NCI-H1092 treated with DMSO at 0.1 percent for 48 hours (cell line): ENCODE measurements at places on chromosomes 5 and 9.

DNA sequence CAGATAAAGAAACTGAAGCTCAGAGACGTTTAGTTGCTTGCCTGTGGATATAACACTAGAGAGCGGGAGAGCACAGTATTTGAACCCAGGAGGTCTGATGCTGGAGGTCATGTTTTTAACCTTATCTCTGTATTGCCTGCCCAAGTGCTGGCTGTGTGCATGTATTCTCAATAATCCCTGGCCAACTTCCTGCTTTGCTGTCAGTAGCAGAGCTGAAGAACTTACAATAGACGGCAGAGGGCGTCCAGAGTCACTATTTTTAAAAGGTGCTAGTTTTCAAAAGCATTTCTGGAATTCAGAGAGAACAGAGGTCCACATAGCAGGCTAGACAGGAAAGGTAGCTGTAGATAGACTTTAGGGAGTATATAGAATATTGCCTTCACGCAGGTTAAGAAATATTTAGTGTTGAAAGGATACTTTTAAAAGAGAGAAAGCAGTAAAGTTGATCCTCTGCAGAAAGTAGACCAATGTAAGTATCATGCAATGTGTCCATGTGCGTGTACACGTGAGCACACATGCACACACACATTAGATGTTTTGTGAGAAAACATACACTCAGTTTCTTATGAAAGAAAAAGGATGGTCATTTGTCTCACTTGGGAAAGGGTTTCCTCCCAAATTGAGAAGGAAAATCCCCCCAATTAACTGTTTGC lies 46.3 kb downstream of the PTCD2 start:
- peak; percentile 56 for DNase-seq

GRCh38 chr9:110066929-110067716 lies 140.8 kb downstream of the C9orf152 start:
- DNase-seq, result no peak

- no peak for DNase-seq
These were observed 69.6 kb upstream of the PRRC1 start for GRCh38 chr5:127447827-127448226.

DNA sequence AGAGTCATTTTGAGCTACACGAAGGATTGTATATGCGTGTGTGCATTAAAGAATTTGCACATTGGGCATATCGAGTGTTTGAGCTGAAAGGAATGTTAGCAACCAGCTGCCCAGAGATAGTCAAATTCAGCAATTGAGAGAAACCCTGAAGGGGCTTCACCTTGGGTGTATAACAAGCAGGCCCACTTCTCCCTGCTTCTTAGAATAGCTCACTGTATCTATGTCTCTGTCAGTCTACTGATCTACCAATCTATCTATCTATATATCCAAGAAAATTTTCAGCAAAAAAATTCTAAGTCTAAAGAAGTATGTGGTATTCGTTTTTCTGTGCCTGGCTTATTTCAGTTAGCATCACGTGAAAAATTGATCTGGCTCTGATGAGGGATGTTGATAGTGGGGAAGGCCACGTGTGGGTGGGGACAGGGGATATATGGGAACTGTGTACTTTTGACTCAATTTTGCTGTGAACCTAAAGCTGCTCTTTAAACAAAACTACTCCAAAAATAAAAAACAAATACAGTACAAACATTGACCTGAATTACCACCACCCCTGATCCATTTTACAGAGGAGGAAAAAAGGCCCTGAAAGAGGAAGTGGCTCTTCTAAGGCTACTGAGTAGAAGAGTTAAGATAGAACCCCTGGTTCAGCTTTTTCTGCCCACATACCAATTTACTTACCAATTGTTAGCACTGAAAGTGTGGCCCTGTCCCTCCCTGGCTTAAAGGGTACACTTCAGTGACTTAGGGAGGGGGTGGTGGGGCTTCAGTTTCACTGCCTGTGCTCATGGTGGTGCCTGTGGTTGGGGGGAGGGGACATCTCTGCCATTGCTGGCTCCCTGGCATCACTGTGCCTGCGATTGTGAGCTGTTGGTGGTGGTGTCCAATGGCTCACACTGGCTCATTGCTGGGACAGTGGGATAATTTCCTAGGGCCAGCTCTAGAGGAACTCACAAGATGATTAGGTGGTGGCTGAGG lies 141.8 kb downstream of the DOCK2 start:
- DNase-seq, result no peak

- DNase-seq, result peak; percentile 47
These were observed 15.1 kb upstream of the PHF19 start for GRCh38 chr9:120891884-120892747.

DNA sequence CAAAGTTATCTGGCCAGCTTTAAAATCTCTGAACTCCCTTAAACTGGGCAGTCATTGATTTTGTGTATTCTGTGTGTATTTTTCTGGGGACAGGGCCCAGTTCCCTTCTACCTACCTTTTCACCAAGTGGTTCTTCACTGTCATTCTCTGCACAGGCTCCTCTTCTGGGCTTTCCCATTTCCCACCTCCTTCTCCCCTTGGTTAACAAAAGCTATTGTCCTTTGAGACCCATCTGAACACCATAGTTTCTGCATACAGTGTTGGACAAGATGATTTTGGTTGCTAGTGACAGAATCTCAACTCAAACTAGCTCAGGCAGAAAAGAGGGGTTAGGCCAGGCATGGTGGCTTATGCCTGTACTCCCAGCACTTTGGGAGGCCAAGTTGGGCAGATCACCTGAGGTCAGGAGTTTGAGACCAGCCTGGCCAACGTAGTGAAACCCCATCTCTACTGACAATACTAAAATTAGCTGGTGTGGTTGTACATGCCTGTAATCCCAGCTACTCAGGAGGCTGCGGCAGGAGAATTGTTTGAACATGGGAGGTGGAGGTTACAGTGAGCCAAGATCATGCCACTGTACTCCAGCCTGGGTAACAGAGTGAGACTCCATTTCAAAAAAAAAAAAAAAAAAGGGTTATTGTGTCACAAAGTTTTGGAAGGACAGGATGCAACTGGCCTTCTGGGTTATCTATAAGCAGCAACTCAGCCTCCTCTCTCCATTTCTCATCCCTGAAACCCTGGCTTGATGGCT lies 31.0 kb upstream of the ANKRD34B start:
- DNase-seq, result no peak

DNA sequence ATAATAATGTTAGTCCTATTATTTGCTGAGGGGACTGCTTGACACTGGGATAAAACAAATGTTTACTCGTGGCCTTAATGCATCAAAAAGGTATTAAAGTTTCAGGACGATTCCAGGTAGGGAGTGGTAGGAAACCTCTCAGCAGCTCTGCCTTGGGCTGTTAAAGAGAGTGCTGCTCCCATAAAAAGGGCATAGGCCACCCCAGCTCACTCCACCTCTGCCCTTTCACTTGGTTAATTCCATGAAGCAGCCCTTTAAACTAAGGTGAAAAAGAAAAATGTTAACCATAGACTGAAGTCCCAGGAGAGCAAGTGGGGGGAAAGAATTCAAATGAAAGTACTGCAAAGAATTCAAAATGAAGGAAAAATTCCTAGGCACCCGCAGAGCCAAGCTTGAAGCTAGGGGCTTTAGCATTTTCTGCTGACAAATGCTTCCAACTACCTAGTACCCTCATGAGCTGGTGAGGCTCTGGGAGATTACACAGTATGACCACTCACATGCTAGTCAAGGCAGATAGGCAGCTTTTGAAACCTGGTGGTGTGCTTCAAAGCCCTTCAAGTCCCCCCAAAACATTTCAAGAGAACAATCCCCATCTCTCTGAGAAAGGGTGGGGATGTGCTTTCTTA lies 8.5 kb downstream of the KLF9 start:
- no peak for DNase-seq

DNA sequence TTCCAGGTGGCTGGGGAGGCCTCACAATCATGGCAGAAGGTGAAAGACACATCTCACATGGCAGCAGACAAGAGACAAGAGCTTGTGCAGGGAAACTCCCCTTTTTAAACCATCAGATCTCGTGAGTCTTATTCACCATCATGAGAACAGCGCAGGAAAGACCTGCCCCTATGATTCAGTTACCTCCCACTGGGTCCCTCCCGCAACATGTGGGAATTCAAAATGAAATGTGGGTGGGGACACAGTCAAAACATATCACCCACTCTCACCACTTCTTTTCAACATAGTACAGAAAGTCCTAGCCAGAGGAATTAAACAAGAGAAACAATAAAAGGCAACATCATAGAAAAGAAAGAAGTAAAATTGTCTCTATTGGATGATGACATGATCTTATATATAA lies 223.4 kb upstream of the SLC24A2 start:
- DNase-seq, result no peak

DNA sequence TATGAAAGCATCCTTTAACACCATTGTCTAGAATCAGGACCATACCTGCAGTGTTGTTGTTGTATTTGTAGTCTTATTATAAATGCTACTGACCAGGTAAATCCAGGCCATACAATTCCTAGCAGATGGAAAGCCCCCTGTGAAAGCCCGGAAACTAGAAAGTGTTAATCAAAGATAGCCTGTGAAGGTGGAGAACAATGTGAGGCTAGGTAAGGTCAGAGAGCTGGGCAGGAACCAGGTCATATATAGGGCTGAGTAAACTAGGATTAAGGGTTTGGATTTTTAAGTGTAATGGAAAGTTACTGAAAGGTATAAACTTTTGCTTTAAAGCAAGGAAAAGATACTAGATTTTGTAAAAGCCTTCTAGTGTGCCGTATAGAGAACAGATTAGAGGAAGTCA lies 6.7 kb downstream of the LRRC70 start:
- DNase-seq, result no peak

- DNase-seq, result peak; percentile 1
These were observed 14.8 kb upstream of the SMIM15 start for GRCh38 chr5:61177070-61177469.

- DNase-seq, result peak; percentile 44
These were observed 165.6 kb downstream of the YTHDC2 start for GRCh38 chr5:113678924-113679575.

GRCh38 chr9:76032038-76032796 lies 141.7 kb downstream of the PCSK5 start:
- no peak for DNase-seq

DNA sequence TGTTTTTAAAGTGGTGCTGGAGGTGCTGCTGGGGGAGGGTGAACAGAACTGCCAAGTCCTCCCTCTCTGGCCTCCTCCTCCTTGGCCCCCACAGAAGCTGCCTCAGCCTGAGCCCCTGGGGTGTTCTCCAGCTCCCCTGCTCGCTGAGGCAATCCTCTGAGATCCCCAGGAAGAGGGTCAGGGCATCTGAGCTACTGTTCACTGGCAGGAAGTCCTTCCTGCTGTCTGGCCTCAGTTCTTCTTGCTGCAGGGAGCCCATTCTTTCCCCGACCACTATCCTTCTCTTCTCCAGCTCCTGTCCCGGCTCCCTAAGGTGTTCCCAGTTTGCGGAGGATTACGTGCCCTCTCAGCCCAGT lies 9.7 kb downstream of the CNTFR start:
- DNase-seq, result peak; percentile 54

GRCh38 chr5:132257131-132258101 lies at the start of gene PDLIM4:
TSS of gene PDLIM4 (plus strand) at chr5:132257696. CDS start at chr5:132257735, 39 bp downstream.
- DNase-seq, result no peak

DNA sequence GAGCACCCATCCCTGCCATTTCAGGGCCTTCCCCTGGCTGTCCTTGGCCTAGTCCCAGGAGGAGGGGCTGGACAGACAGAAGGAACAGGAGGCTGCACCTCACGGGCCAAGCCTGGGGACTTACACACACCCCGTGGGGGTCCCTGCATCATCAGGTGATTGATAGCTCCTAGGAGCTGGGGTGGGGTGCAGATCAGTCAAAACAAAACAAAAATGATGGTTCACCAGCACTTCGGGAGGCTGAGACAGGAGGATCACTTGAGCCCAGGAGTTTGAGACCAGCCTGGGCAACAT lies 169.3 kb downstream of the GAPVD1 start:
- no peak for DNase-seq

- no peak for DNase-seq
These were observed 222.3 kb downstream of the ARRDC3 start for GRCh38 chr5:91160714-91161285.

DNA sequence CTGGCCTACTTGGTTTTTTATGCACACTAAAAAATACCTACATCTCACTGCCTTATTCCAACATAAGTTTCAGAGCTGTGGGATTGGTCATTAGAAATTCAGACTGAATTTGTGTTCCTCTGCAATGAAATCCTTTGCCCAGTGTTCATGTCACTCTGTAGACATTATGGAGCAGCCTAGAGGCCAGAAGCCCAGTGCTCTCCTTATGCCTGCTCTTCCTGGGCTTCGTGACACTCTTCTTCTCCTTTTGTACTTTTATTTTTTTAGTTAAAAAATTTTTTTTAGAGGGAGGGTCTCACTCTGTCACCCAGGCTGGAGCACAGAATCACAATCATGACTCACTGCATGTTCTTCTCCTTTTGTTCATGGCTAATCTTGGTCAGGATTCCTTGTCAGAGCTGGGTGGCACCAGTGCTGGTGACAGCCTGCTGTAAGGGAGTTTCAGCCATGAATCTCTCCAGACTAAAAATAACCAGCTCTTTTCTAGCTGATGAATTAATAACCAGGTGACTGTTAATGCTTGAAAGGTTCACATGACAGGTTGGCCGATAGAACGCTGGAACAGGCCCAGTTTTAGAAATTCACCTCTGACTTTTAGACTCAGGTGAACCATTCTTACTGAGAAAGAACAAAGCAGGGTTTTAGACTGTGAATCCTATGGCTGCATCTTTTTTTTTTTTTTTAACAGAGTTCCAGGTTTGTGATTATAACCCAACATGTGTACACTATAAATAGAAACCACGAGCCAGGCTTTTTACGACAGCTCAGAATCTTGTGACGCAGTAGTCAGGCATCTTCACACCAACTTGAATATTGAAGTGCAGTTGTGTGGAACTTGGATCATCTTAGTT lies 34.1 kb upstream of the C5orf47 start:
- DNase-seq, result no peak

DNA sequence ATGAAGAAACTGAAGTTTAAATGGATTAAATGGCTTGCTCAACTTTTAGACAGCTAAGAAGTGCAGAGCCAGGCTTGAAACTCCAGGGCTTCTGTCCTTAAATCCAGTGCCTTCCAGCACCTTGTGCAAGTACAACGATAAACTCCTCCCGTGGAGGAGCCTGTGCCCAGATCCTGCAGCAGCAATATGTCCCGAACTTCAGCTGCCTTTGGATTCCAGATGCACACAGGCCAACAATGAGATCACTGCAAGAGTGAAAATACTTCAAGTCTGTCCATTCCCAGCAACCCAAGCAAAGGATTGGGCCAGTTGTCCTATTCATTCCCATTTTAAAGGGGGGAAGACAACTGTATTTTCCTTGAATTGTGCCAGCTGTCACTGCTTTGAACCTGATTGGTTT lies 199.6 kb downstream of the CRB2 start:
- DNase-seq, result no peak

DNA sequence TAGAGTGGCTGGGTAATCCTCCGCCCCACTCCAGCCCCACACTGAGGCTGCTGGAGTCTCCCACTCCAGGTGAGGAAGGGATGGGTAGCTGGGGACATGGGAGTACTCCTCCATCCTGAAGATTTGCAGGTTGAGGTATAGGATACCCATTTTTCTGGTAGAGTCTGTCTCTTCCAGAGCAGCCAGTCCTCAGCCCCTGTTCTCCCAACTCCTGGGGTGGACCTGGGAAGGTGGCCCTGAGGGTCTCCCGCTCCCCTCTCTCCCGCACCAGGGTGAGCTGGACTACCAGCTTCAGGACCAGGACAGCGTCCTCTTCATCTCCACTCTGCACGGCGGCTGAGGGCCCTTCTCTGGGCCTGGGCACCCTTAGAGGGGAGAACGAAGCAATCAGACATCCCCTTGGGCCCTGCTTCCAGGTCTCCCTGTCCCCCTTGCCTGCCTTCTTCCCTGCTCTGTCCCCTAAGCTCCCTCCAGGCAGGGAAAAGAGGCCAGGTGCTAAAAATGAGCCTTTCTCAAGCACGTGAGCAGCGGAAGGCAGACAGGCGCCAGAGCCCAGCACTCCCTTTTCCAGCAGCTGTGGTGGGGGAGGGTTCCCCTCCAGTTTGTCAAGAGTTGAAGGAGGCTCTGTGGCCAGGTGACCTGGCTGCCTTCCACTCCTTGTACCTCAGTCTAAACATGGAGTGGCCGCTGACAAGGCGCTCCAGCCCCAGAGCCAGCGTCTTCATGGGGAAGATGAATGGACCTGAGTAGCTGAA lies 18.4 kb downstream of the URM1 start:
- peak; percentile 67 for DNase-seq
